ENCODE measurements at places on chromosomes 2 and 18.

DNA sequence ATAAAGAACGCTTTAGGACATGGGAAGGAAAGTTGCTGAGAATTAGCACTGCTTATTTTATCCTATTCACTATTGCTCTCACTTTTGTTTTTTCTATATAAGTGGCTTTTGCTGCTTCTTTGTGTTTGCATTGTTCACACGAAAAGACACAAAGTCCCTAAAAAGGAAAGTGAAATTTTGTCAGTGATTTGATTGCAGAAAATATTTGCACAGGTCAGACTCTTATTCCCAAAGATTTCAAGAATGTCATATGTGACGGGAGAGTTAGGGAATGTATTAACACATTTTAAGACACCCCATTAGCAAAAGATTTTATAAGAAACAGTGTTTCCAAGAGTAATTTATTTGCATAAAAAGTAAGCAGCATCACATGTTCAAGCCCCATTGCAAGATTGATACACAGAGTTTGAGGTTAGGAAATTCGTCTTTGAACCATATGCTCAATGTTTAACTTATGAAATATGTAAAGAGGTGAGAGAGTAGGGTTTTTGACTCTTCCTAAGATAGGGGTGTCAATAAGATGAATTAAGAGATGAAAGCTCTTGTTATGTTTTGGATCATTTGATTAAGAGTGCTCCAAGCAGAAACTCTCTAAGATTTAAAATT is 57.0 kb downstream of the CCDC102B start:
- DNase-seq, result no peak

GRCh38 chr2:19073522-19073921 is 284.9 kb downstream of the OSR1 start:
- no peak for DNase-seq

GRCh38 chr18:34131006-34131405 is 93.7 kb downstream of the NOL4 start:
- DNase-seq, result no peak

DNA sequence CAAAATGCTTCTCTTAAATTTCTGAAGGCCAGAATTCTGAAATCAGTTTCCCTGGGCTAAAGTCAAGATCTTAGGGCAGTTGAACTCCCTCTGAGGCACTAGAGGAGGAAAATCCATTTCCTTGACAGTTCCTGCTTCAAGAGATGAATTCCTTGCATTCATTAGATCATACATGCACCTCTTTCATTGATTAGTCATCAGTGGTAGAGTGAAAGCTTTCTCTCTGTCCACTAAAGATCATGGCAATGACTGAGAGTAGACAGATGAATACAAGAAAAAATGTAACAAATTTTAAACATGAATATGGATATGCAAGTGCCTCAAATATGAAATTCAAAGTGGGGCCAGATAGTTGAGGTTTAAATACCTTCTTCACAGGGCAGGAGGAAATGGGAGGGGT is 693.4 kb upstream of the TMEFF2 start:
- no peak for DNase-seq

GRCh38 chr2:98521266-98521665 is 76.6 kb downstream of the INPP4A start:
- DNase-seq, result no peak

GRCh38 chr18:31428211-31428610 is 19.3 kb upstream of the DSG3 start:
- DNase-seq, result no peak

- DNase-seq, result no peak
Observed at GRCh38 chr2:25738383-25739343, 65.3 kb upstream of the DTNB start.
